ENCODE measurements at places on chromosomes 3 and 15. TPM values are rescaled to one million over a fixed set of nuclear protein-coding genes. Genes with fewer than 3 reads are reported as not detected.

MFGE8 gene
- total RNA-seq = 18.3 TPM

SATB1 gene
- total RNA-seq = 67.7 TPM

CYP1A1 gene
- total RNA-seq = 0.41 TPM

POC1A gene
- total RNA-seq = 2.4 TPM
